ENCODE measurements at places on chromosomes 6 and 20.

- peak; percentile 90 for DNase-seq
These were observed 112.6 kb downstream of the TMEM170B start for GRCh38 chr6:11650025-11650696.

DNA sequence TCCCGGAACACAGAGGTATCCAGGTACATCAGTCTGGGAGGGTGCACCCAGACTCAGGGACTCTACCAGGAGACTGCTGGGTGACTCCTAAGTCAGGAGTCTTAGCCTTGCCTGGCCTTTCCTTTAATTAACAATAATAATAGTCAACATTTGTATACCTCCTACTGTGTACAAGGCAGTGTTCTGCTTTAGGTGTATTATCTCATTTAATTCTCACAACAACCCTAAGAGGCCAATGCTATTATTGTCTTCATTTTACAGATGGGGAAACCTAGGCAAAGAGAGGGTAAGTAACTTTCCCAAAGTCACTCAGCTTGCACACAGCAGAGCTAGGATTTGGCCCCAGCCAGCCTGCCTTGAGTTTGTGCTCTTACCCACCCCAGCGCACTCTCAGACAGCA lies 39.6 kb downstream of the MRPL14 start:
- no peak for DNase-seq

GRCh38 chr6:138094260-138094659 lies 13.0 kb downstream of the PERP start:
- no peak for DNase-seq

DNA sequence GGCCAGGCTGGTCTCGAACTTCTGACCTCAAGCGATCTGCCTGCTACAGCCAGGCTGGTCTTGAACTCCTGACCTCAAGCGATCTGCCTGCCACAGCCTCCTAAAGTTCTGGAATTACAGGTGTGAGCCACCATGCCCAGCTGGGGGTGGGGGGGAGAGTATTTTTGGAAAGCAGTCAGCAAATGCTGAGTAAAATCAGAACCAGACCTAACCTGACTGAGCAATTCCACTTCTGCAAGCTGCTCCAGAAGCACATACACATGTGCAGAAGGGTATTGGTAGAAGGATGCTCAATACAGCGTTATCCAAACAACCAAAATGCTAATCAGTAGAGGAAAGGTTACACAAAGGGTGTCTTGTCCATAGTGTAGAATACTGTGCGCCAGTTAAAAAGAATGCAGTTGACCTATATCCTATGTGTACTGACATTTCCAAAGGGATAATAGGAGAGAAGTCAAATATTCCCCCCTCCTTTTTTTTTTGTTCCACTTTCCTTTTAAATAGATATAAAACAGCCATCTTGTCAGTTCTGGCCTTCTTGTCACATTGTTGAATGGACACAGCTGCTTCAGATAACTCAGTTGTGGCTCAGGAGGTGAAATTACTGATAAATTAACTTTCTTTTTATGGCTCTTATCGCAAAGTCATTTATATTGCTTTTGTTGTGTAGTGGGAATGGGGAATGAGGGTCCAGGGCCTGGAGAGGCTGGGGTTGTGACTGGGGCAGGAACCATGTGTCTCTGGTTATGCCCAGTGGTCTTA lies 74.6 kb downstream of the DTD1 start:
- DNase-seq = no peak

DNA sequence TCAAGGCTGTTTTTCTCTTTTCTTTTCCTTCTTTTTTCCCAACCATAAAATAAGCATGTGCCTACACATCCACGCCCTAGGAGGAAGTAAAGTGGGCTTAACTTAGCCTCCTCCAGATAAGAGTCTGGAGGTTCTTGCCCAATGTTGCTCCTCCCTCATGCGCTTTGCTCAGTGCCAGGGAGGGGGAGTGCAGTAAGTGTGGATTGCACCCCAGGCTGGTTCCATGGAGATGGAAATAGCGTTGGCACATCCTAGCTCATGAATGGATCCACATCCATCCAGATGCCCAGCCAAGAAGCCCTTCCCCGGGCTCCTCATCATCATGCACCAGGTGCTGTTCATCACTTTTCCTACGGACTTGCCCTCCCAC lies 58.2 kb downstream of the NEDD9 start:
- DNase-seq = no peak

DNA sequence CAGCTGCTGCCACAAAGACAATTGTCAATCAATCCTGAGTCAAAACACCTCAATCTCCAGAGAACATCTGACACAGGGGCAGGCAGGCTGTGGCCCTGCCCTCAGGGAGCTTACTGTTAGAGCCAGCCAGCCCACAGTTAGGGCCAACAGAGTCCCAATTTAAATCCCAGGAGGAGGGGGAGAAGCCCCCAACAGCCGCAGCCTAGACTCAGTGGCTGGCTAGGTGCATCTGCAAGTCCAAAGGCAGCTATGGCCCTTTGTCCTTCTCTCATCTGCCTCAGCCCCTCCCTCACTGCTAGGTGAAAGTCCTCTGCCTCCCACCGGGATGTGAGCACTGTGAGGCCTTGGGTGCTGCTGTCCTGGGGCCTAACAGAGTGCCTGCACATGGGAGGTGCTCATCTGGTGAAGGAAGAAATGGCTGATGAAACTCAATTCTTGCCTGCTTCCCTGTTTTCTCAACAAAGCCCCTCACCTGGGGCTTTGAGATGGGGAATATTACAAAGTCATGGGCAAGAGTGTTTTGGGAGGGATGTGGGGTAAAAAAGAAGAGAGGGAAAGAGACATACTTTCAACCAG lies 33.7 kb upstream of the VEGFA start:
- no peak for DNase-seq

DNA sequence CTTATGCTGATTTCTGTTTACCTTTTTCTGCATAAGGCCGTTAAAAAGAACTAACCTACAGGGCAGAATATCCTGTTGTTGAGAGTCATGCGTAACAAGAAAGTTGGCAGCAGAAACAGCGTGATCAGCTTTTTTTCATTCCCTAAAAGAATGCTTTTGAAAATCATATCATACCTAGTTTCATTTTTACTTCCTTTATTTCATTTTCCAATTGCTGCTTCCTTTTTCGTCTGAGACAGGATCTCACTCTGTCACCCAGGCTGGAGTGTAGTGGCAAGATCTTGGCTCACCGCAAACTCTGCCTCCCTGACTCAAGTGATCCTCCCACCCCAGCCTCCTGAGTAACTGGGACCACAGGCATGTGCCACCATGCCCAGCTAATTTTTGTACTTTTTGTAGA lies 4.1 kb downstream of the CALHM6 start:
- no peak for DNase-seq

DNA sequence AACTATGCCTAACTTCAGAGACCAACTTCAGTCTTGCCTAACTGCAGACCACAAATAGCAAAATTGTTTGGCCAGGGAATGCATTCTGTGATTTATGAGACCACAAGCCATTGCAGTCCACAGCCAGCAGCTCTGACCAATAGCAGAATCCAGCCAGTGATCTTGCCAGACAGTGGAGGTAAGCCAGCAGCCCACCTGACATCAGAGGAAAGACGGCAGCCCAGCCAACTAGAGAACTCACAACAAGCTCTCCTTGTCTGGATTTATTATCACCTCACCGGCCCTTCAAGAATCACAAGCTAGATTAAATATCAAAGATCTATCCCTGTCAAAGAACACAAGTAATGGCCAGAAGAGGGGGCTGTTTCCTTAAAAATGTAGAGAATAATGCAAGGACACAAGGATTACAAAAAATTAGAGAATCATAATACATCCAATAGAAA lies 66.5 kb upstream of the SLC35F1 start:
- peak; percentile 36 for DNase-seq

DNA sequence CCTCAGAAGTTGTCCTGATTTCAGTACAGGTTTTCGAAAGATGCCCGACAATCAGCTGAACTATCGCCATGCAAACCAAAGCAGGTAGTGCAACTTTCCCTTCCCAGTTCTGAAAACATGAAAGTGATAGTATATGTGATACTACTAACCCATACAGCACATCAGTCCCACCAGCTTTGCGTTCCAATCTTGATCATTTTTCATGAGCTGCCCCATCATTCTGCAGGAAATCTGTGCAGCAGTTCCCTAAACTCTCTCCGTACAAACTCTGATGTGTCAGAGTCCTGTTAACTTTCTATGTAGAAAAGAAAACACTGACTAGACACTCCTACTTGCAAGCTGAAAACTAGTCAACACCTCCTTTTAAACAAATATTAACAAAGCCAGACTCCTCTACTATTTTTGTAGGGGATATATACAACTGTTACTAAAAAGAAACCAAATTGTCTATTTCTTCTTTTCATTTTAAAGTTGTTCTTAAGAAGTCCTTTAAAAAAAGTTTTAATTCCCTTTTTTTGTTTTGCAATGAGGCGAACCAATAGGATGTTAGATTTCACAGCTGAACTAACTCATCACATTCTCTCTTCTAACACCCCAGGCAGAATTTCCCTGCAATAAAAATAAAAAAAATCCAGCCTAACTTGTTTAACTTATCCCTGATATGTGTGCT lies 99.6 kb upstream of the DST start:
- DNase-seq = peak; percentile 43

DNA sequence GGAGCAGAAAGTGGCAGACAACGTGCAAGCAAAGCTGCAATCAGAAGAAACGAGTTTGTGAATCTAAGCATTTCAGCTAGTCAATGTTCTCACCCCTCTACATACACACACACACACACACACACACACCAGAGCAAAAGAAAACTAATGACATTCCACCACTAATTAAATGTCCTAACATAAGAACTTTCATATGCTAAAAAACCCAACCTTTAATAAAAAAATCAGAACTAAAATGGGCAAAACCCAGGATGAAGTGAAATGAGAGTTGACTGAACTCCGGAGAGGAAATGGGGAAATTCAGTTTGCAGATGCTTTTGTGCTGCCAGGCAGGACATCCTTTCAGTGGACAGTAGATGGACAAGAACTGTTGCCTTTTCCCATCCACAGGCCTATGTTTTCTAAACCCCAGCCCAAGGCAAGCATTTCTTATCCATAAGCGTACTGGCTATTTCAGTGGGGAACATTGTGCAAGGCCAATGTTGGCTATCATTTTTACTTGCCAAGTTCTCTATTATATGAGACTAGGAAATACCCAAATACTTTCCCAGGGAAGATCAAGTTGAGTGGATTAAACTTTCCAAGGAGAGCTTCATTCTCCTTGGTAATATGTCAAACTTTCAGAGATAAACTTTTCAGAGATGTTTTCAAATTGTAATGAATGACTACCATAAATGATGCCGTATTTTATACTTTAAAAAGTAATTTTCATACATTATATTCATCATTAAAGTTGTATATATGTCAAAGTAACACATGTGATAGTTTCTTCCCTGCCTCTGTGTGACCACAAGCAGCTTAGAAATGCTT lies 27.3 kb downstream of the RIN2 start:
- peak; percentile 68 for DNase-seq

- DNase-seq = no peak
These were observed 19.1 kb downstream of the MYT1 start for GRCh38 chr20:64183313-64183712.

GRCh38 chr6:156852147-156852857 lies 75.1 kb downstream of the ARID1B start:
- DNase-seq = no peak

DNA sequence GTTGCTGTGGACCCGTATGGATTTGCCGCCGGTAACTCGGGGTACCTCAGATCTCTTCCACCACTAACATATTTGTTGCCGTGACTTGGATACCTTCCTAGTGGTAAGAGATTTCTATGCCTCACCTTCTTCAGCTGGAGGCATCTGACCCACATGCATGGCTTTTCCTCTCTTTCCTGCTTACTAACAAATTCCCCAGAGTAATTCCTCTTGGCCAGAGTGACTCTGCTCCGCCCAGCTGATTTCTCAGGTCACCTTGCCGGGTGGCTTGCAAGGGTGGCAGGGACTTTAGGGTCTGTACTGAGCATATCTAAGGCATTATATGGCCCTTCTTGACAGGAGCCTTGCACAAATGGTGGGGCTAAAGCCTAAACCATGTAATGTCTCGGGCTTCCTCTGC lies 38.2 kb downstream of the FAM184A start:
- no peak for DNase-seq

DNA sequence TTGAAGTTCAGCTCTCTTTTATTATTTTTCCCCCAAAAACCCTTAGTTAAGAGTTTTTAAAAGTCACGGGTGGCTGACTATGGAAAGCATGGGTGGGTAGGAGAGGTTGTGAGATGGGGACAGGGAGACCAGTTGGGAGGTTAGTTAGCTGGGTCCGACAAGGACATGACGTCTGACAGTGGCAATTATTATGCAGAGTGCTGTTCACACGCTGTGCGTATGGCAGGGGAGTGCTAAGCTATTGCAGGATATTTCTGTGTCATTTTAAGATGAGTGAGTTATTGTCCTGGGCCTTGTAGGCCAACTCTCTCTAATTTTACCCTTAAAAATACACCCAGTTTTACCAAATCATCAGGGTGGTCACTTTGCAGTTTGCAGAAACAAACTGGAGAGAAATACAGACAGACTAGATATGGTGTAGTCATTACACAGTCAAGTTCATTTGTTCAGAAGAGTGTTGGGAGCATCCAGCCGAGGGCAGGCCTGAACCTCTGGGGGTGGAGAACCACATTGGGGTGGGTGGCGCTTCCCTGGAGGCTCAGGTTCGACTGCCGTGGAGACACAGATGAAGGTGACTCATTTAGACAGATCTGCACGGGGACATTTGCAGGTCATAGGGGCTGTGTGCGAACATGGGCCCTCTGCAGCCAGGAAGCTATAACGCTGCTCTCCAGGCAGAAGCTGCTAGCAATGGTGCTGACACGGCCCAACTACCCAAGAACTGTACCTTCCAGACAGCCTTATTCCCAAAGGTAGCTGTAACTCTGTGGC lies 307.6 kb downstream of the QKI start:
- DNase-seq = no peak

DNA sequence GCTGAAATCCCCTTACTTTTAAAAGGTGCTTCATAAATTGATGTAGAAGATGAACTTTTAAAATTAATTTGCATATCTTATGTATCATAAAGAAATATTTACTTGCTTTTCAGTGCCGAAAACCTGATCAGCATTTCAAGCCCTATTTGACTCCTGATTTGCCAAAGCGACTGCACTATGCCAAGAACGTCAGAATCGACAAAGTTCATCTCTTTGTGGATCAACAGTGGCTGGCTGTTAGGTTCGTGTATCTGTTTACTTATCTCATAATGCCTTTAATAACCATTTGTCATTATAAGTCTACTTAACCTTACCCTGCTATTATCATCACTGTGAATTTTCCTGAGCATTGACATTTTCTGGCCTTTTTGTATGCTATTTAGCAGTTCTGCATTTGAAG lies 7.8 kb downstream of the OR2A4 start:
- no peak for DNase-seq

- DNase-seq = no peak
These were observed 67.2 kb downstream of the DHX35 start for GRCh38 chr20:39029364-39029763.

- DNase-seq = peak; percentile 77
These were observed 80.2 kb downstream of the FAM50B start for GRCh38 chr6:3929281-3929798.
